T1000 (cell line): ENCODE measurements at places on chromosomes 7 and 10.
A peak's percentile ranks its signal among the peaks of the same experiment; 100 is the strongest.

- DNase-seq = no peak
These were observed 201.7 kb upstream of the PTN start for GRCh38 chr7:137545059-137545716.

DNA sequence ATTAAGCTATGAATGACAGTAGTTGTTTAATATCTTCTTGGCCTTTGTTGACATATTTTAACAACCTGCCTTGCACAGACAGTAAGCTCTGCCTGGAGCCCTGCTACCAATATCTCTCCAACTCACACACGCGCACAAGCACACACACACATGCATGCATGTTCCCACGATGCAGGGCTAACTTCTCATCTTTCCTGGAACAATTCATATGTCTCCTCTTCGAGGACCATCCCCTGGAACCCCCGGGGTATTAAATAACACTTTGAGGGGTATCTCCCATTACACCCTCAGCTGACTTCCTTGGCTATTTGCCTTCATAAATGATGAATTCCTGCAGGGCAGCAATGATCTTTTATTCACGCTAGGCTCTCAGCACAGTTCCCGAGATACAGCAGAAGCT lies 258.0 kb downstream of the TRIL start:
- DNase-seq = no peak

DNA sequence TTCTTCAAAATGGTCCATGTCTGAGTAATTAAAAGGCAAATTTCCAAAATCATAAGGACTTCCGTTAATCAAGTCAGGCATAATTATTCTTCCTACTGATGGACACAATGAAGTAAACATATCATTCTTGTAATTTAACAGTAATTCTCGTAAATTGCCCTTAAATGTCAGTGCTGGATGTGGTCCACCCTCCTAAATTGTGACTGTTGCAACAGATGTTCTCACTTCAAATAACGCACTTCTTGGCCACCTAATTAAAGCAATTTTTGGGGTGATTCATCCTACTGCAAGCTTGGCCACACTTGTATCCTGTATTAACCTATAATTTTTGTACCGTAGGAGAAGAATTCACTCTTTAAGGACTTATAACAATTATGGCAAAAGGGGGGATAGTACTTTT lies 1.9 kb downstream of the COL1A2 start:
- DNase-seq = no peak

GRCh38 chr7:77327067-77327931 lies 88.8 kb downstream of the GSAP start:
- peak; percentile 13 for DNase-seq

- DNase-seq = no peak
These were observed 31.2 kb downstream of the JCAD start for GRCh38 chr10:30028006-30028737.

DNA sequence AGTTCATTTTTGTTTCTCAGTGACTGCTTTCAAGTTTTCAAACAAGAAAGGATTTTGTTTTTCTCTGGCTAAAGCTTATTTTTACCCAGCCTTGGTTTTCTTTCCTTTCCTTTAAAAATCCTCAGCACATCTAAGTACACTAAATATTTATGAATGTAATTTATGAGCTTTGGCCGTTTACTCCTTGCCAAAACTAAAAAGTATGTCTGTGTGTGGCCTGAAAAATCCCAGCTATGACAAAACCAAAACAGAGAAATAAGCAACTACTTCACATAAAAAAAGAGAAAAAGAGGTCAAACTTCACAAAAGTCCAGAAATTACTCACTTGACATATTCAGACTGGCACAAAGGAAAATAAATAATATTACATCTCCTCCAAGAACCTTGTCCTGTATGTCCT lies 365.1 kb upstream of the NFE2L3 start:
- DNase-seq = no peak

GRCh38 chr10:4088354-4089066 lies 303.5 kb upstream of the KLF6 start:
- DNase-seq = no peak

GRCh38 chr10:42958142-42958868 lies 118.6 kb upstream of the RET start:
- DNase-seq = no peak

DNA sequence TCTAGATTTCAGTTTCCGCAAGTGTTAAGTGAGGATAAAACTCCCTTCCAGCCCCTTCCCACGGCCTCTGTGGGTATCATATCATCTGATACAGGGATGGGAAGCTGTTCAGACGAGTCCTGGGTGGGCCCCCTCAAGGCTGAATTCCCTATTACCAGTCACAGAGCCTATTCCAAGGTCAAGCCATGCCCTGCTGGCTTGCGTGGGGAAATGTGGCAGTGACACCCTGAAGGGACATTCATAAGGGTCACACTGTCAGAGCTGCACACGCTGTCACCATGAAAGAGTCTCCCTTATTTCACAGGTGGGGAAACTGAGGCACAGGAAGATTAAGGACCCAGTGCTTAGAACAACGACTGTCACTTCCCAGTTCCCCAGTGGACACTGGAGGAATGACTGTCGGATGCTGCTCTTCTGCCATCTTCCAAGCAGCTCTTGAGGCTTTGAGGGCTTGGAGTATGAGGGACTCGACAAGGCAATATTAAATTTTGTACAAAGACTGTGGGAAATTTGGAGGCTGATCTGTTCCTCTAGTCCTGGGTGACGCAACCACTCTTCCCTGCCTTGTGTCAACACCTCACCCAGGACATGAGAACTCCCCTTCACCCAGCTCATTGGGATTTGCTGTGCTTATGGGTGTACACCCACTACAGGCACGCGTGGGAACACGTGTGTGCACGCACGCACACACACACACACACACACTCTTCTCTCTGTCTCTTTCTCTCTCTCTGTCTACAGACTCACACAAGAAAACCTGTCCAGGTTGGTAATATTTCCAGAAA lies 386.0 kb downstream of the RPS24 start:
- DNase-seq = no peak

DNA sequence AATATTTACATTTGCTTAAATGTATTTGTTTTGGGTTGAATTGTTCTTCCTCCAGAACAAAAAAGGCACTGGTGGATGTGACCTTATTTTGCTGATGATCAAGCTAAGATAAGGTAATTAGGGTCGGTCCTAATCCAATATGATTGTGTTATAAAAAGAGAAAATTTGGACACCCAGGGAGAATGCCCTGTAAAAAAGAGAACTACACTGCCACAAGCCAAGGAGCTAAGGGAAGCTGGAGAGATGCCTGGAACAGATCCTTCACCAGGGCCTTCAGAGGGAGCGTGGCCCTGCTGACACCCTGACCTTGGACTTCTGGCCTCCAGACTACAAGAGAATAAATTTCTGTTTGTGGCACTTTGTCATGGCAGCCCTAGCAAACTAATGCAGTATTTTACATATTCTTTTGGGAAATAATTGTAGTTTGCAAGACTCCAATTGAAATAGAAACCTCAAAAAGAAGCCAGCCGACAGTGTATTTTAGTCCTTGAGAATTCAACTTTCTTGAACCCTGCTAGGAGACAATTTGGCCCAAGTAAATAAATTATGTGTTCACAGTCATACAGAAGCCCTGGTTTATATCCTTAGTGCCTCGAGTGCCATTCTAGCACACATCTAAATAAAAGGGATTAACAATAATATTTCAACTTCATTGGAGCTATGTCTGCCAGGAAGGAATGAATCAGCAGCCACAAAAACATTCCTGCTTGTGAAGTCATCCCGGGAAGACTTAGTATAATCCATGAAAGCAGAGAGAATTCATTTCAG lies 164.6 kb downstream of the PKD1L1 start:
- DNase-seq = peak; percentile 35

GRCh38 chr7:6652446-6653011 lies 15.4 kb downstream of the ZNF316 start:
- DNase-seq = no peak

GRCh38 chr10:106000721-106001120 lies 1163.8 kb downstream of the SORCS1 start:
- no peak for DNase-seq

- DNase-seq = no peak
These were observed 1.8 kb upstream of the WAPL start for GRCh38 chr10:86523348-86523747.

DNA sequence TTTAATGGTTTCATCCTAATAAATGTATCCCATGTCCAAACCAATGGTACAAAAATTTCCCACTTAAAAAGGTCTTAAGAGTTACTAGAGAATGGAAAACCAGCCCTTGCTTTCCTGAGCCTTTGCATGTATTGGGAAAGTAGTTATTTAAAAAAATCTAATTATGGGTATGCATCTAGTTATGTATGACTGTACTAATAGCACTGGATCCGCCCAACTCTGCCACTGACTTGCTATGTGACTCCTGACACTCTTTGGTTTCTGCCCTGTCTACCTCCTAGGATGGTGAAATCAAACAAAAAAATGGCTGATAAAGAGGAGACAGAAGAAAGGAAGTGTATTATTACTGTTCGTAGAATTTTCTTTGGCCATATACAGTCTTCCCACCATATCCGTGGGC lies 110.4 kb upstream of the CCDC6 start:
- no peak for DNase-seq

- DNase-seq = no peak
These were observed 113.9 kb downstream of the ETV1 start for GRCh38 chr7:13875496-13876074.

- DNase-seq = no peak
These were observed 18.1 kb upstream of the KCND2 start for GRCh38 chr7:120254845-120255244.

DNA sequence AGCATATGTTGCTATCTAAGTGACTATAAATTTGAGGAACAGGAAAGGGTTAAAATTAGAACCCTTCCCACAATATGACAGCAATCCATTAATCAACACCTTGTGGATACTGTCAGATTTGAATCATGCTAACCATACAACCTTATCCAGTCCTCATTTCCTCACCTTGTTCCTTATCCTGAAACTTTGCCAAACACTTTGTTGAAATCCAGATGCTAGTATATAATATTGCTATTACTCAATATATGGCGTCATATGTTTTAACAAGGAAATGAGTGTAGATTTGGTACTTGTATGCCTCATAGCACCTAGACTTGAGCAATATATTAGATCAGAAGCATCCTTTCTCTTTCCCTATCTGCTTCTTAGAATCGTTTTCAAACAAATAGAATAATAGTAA lies 66.3 kb upstream of the SLC25A13 start:
- no peak for DNase-seq

- DNase-seq = no peak
These were observed 337.1 kb downstream of the BMPER start for GRCh38 chr7:34242391-34242790.
